ENCODE measurements at places on chromosomes 7 and 10. TPM values are rescaled to one million over a fixed set of nuclear protein-coding genes. Genes with fewer than 3 reads are reported as not detected.

GRCh38 chr7:137373507-137373906 is 30.0 kb upstream of the PTN start:
- H3K36me3 ChIP-seq: no peaks in the 10 kb centered on the region
- H3K27me3 ChIP-seq: no peaks in the 10 kb centered on the region
- no peak overlapping the region for H3K27ac ChIP-seq
- H3K4me1 ChIP-seq: no peaks in the 10 kb centered on the region

DNA sequence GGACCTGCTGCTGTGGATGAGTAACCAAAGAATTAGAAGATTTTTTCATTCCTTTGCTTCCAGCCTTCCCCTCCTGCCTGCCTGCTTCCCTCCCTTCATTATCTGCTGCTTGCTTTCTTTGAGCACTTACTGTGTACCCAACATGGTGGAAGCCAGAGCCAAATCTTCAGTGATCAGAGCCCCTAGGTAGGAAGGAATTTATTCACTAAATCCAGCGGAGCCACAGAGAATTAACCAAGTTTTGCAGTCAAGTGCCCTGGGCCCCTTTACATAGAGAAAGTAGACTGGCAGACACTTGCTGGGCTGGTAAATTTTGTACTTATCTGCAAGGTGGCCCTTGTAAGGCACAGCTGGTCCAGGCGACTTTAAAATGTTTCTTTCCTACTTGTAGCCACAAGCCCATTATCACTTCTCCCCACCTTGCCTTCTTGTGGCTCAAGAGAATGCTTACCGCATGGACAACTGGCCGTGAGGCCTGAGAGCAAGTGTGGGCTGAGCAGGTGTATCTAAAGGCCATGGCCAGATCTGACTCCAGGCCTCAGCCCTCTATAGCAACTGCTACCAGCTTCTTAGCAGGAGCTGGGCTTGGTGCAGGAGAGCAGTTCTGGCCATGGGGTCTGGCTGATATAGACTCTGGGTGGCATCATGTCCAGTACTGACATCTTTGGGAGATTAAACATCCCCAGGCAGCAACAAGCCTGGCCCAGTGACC is 11.1 kb downstream of the UNC5B start:
- peaks cover 11% of the 10 kb centered on the region for H3K27me3 ChIP-seq
- no peaks in the 10 kb centered on the region for H3K36me3 ChIP-seq
- H3K27ac ChIP-seq: no peak overlapping the region
- DNase-seq: no peak
- no peaks in the 10 kb centered on the region for H3K4me1 ChIP-seq

GRCh38 chr10:64320448-64320847 is 799.2 kb downstream of the REEP3 start:
- no peak overlapping the region for H3K27ac ChIP-seq
- no peaks in the 10 kb centered on the region for H3K4me1 ChIP-seq
- H3K4me3 ChIP-seq: no peak overlapping the region
- no peak for DNase-seq
- H3K36me3 ChIP-seq: no peaks in the 10 kb centered on the region

DNA sequence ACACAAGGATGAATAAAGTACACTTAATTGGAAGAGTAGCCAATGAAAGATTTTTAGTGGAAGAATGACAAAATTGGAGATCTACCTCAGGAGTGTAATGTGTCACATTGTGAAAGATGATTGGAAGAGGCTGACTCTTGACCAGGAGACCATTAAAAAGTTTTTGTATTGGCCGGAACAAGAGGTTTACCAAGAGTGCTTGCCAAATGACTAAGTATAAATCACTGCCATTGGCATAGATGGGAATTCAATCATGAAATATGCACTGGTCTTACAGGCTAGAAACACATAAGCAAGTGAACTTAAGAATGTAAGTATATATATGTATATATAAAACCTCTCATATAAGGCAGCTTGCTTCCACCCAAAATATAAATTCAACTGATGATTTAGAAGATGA is 58.7 kb upstream of the TFEC start:
- H3K4me3 ChIP-seq: no peak overlapping the region
- no peak overlapping the region for H3K27ac ChIP-seq
- no peak for DNase-seq
- no peaks in the 10 kb centered on the region for H3K4me1 ChIP-seq
- no peaks in the 10 kb centered on the region for H3K36me3 ChIP-seq
- peaks cover 1% of the 10 kb centered on the region for H3K27me3 ChIP-seq

TYW1B gene
- 3.5 TPM for total RNA-seq

DNA sequence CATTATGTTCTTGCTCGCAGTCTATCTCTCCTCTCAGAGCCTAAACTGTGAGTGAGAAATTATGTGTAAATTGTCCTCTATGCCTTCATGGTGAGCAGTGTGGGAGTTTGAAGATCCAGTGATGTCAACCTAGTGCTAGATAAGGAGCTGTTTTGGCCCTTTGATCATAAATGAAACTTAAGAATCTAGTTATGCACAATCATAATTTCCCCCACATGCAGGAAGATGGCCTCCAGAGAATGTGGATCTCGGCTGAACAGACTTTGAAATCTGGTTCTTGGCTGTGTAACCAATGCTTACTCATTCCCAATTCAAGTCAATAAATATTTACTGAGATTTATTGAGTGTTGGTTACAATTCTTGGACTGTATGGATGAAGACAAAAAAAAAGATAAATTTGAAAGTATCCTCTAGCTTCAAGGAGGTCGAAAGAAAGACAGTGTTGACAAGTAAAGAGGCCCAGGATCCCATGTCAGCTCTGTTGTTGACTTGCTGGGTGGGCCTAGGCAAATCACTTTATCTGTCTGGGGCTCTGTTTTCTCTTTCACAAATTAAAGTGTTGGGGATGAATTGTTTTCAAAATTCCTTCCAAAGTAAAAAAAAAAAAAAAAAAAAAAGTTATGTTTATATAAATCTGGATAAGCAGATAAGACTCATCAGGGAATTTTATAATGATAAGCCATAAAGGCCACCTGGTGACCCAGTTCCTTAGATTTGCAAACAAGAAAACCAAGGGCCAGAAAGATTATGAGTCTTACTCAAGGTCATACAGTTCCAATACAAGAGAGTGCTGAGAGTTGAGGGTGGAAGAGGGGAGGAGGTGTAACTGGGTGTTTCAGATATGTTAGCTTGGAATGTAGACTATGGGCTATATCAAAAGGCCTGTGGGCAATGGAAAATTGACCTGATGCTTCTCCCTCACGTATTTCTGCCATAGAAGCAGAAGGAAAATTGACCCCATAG is 969.9 kb downstream of the KCNMA1 start:
- H3K4me1 ChIP-seq: no peaks in the 10 kb centered on the region
- H3K27ac ChIP-seq: no peak overlapping the region
- no peak overlapping the region for H3K4me3 ChIP-seq
- no peaks in the 10 kb centered on the region for H3K36me3 ChIP-seq

C7orf57 gene
- 0.33 TPM for total RNA-seq

MOGAT3 gene
- not detected for total RNA-seq

SORBS1 gene
- total RNA-seq: 0.58 TPM

SKAP2 gene
- total RNA-seq: 15.1 TPM

- peaks cover 20% of the 10 kb centered on the region for H3K4me1 ChIP-seq
- peaks cover 4% of the 10 kb centered on the region for H3K36me3 ChIP-seq
- H3K27me3 ChIP-seq: no peaks in the 10 kb centered on the region
- no peak for DNase-seq
- H3K4me3 ChIP-seq: no peak overlapping the region
Measured at GRCh38 chr7:17062151-17063044, 180.6 kb upstream of the AGR3 start.

- no peak overlapping the region for H3K4me3 ChIP-seq
- H3K36me3 ChIP-seq: peaks cover 14% of the 10 kb centered on the region
- no peak overlapping the region for H3K27ac ChIP-seq
- peaks cover 21% of the 10 kb centered on the region for H3K4me1 ChIP-seq
Measured at GRCh38 chr10:45561952-45562351, 110.6 kb downstream of the ZFAND4 start.

DNA sequence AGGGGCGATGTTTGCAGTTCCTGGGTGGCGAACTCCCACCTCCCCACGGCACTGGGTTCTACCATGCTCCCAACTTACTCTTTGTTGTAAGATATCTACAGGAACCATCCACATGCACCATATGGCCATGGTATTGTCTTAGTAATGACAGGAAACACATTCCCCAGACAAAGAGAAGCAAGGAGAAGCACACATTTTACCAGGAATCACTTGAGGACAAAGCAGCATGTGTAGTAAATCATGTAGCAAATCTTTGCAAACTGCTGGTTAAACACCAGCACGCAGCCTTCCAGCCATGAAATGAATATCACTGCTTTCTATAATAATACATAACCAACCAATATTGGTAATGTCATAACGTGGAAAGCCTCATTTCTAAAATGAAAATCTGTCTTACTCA is 101.2 kb downstream of the NRP1 start:
- H3K36me3 ChIP-seq: no peaks in the 10 kb centered on the region
- no peak overlapping the region for H3K27ac ChIP-seq
- no peaks in the 10 kb centered on the region for H3K4me1 ChIP-seq
- H3K27me3 ChIP-seq: peaks cover 18% of the 10 kb centered on the region
- H3K4me3 ChIP-seq: no peak overlapping the region

GRCh38 chr7:155961241-155962190 is 149.3 kb upstream of the SHH start:
- peaks cover 2% of the 10 kb centered on the region for H3K36me3 ChIP-seq
- peaks cover 17% of the 10 kb centered on the region for H3K27me3 ChIP-seq
- DNase-seq: no peak
- H3K4me1 ChIP-seq: peaks cover 31% of the 10 kb centered on the region
- H3K4me3 ChIP-seq: no peak overlapping the region

DNA sequence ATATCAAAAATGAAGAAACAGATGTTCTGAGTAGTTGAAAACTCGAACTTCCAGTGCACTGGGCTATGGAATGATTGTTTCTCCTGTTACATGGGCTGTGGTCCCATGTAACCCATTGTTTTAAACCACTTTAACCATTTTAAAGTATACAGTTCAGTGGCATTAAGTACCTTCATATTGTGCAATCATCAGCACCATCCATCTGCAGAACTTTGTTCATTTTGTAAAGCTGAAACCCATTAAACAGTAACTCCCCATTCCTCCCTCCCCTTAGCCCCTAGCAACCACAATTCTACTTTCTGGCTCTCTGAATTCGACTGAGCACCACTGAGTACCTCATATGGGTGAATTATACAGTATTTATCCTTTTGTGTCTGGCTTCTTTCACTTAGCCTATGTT is 217.4 kb downstream of the LRMDA start:
- H3K27ac ChIP-seq: no peak overlapping the region
- no peak overlapping the region for H3K4me3 ChIP-seq
- peaks cover 2% of the 10 kb centered on the region for H3K27me3 ChIP-seq
- no peaks in the 10 kb centered on the region for H3K36me3 ChIP-seq
- no peaks in the 10 kb centered on the region for H3K4me1 ChIP-seq
- no peak for DNase-seq

GRCh38 chr10:119896061-119896655 is 3.6 kb downstream of the SEC23IP start:
- peaks cover 59% of the 10 kb centered on the region for H3K4me1 ChIP-seq
- no peak overlapping the region for H3K27ac ChIP-seq
- H3K27me3 ChIP-seq: no peaks in the 10 kb centered on the region

DNA sequence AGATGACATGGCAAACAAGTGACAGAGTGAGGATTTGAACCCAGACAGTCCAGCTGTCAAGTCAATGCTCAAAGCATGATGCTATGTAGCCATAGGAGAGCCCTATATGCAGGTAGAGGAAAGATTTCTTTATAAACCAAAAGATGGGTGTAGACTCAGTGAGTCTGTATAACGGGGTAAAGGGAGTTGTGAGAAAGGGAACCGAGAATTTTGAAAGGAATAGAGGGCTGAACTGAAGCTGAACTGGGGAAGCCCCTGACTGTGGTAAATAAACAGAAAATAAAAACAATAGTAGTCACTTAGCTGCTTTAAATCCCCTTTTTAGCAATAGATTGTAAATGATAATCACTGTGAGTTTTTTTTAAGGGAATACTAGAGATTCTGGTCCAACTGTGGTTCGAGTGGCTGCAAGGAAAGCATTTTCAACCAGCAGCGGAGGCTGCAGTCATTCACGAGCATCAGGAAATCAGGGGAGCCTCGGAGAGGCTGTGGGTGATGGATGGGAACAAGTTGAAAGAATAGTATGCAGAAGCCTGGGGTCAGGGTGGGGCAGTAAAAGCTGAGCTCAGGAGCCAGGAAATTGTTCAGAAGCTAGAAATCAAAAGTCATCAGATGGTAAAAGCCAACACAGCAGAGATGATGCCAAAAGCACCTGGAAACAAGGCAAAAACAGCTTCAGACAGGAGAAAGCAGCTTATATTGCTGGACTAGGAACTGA is 393.5 kb downstream of the GFRA1 start:
- no peak overlapping the region for H3K27ac ChIP-seq
- H3K4me3 ChIP-seq: no peak overlapping the region
- no peaks in the 10 kb centered on the region for H3K4me1 ChIP-seq
- DNase-seq: no peak
- no peaks in the 10 kb centered on the region for H3K36me3 ChIP-seq
- H3K27me3 ChIP-seq: no peaks in the 10 kb centered on the region

KCP gene
- 0.20 TPM for total RNA-seq

GRCh38 chr7:26584987-26585665 is 279.3 kb downstream of the SKAP2 start:
- no peak overlapping the region for H3K27ac ChIP-seq
- peaks cover 24% of the 10 kb centered on the region for H3K27me3 ChIP-seq
- no peak overlapping the region for H3K4me3 ChIP-seq
- H3K36me3 ChIP-seq: no peaks in the 10 kb centered on the region

DNA sequence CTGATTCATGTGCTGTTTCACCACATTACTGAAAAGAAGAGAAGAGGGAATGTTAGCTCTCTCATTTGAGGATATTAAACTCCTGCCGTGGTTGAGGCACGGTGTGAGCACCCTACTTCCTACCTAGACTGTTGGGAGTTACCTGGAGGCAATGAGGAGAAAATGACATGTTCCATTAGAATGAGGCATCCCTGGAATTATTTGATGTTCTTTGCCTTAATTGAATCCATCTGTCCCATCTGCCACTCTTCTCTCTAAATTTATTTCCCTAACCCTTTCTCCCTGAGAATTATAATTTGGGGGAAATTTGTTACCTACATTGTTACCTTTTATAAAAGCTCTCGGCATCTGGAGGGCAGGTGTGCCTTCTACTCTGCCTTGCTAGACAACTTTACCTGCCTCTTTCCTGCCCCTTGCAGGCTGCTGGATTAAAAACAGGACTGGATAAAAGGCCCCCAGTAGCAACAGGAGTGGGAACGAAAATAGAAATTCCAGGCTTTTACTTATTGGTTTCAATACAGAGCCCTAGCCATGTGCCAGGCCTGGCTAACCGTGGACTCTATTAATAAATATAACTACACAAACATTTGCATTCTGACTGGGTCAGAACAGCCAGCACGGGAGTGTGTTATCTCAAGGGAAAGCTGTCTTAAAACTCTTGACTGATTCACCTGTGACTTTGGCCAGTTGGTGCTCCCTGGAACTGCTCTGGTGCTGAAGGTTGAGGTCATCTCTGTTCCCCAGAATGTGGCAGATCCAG is 4.4 kb upstream of the ATXN7L1 start:
- peaks cover 16% of the 10 kb centered on the region for H3K4me1 ChIP-seq
- H3K4me3 ChIP-seq: no peak overlapping the region
- DNase-seq: no peak
- H3K27me3 ChIP-seq: peaks cover 20% of the 10 kb centered on the region

- no peaks in the 10 kb centered on the region for H3K36me3 ChIP-seq
- no peak overlapping the region for H3K27ac ChIP-seq
- H3K4me1 ChIP-seq: no peaks in the 10 kb centered on the region
- H3K27me3 ChIP-seq: no peaks in the 10 kb centered on the region
Measured at GRCh38 chr10:115278294-115278693, 185.1 kb downstream of the ATRNL1 start.

HSPA12A gene
- total RNA-seq: 0.18 TPM

- H3K4me3 ChIP-seq: no peak overlapping the region
- H3K27me3 ChIP-seq: no peaks in the 10 kb centered on the region
- DNase-seq: no peak
- no peak overlapping the region for H3K27ac ChIP-seq
- H3K4me1 ChIP-seq: no peaks in the 10 kb centered on the region
Measured at GRCh38 chr7:47693216-47693615, 111.3 kb upstream of the TNS3 start.
